ENCODE measurements at places on chromosomes 3 and 15.

DNA sequence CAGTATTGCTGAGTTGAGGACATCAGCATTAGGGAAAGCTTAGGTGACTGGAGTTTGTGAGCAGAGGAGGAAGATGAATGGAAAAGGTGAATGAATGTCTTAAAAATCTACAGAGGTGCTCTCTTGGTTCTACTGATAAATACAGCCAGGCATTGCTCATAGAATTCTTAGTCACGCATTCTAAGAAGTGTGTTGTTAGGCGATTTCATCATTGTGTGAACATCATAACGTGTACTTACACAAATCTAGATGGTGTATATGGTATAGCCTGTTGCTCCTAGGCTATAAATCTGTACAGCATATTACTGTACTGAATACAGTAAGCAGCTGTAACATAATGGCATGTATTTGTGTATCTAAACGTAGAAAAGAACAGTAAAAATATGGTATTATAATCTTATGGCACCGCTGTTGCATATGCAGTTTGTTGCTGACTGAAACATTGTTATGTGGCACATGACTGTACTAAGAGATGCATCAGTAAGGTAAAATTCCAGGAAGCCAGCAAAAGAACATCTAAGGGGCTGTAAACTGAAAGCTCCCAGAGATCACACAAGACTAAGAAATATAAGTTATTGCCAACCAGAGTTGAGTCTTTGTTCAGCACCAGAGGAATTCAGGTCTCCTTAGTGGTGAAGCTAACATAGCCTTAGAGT lies 42.9 kb upstream of the ASB14 start:
- DNase-seq = no peak

- DNase-seq = no peak
Observed at GRCh38 chr15:87263871-87264270, 992.7 kb downstream of the NTRK3 start.

- no peak for DNase-seq
Observed at GRCh38 chr15:90451053-90451850, 63.2 kb downstream of the IQGAP1 start.

GRCh38 chr15:87632364-87632763 lies 624.2 kb downstream of the NTRK3 start:
- no peak for DNase-seq

- no peak for DNase-seq
Observed at GRCh38 chr3:39644176-39644575, 165.2 kb upstream of the MYRIP start.

DNA sequence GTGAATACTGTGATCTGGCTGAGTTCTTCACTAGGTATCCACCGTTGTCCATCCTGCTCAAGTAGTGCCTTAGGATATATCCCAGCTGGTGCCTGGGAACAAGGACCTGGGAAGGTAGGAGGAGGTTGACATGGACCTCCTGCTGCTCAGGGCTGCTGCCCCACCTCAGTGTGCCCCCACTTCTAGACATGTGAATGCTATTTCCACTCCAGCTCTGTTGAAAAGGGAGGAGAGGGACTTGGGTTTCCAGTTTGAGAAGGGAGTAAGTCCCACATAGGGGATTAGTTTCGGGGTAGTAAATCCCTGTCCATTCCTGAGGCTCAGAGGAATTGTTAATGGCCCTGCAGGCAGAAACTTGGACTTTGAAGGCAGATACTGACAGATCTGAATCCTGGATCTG lies 32.9 kb upstream of the ETV5 start:
- DNase-seq = no peak

- no peak for DNase-seq
Observed at GRCh38 chr15:57084192-57084591, 165.7 kb downstream of the TCF12 start.

Measured in effector memory CD8-positive, alpha-beta T cell (primary cell).